ENCODE measurements at places on chromosomes 7 and 10.

DNA sequence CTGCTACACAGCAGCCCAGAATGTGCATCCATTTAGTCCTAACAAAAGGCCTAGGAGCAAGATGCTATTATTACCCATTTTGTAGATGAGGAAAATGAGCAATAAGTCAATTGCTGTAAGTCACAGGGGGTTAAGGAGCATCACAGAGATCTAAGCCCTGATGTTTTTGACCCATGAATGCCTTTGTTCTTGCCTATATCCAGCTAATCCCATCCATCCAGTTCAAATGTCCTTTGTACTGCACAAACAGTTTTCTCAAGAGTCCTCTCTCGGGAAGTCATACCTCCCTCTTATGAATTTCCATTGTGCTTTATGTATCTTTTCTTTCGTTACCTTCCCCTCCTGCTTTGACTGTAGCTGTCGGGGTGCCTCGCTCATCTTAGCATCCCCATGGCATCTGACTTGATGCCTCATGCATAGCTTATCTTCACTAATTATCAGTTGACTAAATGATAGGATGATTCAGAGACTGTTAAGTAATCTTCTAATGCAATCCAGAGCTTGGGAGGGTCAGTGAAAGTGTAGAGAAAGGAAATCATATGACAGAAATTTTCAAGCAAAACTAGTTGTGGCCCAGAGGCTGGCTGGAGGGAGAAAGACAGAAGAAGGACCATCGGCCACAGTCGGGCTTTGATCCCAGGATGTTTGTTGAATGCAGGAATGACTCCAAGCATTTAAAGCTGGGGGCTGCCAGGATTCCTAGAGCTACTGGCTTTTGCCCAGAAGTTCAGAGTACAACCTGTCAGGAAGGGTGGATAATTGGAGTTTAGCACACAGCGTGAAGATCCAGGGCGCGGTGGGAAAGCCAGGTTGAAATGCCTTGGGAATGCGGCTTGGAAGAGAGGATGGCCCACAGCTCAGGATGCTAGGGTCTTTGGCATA lies 23.5 kb downstream of the BLVRA start:
- no peak for DNase-seq

- DNase-seq, result no peak
Measured at GRCh38 chr10:45548068-45548467, 124.5 kb downstream of the ZFAND4 start.

GRCh38 chr10:46560952-46561351 lies 4.5 kb upstream of the GPRIN2 start:
- no peak for DNase-seq

DNA sequence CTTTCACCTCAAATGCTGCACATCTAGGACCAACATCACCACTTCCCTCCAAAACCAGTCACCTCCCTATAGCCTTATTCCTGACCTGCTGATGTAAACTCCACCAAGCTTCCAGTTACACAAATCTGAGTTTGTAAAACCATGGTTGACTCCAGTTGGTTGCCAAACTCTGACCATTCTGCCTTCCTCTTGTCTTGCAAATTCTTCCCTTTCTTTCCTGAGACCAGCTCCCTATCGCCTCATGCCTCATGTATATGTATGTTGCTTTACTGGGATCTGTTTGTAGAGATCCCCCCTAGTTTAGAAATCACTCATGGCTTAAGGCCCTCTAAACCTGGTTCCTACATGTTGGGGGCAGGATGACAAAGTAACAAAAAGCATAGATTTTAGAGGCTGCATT lies 31.3 kb downstream of the PAX2 start:
- no peak for DNase-seq

DNA sequence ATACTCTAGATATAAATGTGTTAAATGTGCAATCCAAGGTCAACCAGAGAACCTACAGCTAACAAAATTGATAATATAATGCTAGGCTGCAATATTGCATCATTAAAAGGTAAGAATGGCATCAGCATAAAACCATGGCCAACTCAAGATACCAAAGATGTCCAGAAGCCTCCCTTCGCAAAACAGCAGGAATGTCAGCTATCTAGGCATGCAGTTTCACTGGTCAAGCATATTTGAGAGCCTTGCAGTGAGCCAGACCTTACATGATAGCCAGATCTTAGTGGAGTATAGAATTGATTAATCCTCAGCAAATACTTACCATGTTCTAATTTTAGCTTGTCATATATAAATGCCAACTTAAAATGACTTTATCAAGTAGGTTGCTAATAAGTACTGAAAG lies 138.8 kb downstream of the ZEB1 start:
- DNase-seq, result no peak

GRCh38 chr7:23017309-23017708 lies 3.4 kb upstream of the HYCC1 start:
- DNase-seq, result no peak

GRCh38 chr10:86786368-86786767 lies 29.9 kb downstream of the BMPR1A start:
- DNase-seq, result no peak

DNA sequence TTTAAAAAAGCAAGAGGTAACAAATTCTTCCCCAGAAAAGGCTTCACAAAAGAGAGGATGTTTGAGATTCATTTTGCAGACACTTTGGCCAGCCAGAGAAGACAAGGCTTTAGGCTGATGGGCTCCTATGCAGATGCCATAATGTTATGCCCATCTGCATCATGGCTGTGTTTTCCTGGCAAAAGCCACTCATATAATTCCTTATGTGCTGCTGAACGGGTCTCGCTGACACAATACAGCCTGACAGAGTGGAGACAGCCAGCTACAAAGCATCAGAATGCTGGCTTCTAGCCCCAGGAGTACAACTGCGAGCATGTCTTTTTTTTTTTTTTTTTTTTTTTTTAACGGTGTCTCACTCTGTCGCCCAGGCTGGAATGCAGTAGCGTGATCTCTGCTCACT lies 1157.4 kb upstream of the AUTS2 start:
- DNase-seq, result no peak

DNA sequence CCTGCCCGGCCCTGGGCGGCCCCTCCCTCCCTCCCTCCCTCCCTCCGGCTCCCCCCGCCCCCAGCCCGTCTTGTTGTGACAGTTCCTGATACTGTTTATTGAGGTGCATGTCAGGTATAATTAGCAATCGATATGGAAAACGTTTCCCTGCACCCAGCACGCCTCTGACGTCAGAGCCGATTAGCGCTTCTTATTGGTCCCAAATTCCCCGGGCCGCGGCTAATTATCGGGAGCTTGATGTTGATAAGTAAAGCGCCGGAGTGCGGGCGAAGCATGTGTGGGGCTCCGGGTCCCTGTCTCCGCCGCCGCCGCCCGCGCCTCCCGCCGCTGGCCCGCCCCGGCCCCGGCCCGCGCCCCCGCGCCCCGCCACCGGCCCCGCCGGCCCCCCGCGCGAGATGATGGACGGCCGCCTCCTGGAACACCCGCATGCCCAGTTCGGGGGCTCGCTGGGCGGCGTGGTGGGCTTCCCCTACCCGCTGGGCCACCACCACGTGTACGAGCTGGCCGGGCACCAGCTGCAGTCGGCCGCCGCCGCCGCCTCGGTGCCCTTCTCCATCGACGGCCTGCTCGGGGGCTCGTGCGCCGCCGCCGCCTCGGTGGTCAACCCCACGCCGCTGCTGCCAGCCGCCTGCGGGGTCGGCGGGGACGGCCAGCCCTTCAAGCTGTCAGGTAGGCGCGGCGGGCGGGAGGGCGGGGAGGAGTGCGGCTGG lies at the start of gene UNCX:
TSS of gene UNCX (plus strand) at position 250 of the 710 bp plus-strand sequence. CDS start at position 396, 146 bp downstream.
- no peak for DNase-seq

DNA sequence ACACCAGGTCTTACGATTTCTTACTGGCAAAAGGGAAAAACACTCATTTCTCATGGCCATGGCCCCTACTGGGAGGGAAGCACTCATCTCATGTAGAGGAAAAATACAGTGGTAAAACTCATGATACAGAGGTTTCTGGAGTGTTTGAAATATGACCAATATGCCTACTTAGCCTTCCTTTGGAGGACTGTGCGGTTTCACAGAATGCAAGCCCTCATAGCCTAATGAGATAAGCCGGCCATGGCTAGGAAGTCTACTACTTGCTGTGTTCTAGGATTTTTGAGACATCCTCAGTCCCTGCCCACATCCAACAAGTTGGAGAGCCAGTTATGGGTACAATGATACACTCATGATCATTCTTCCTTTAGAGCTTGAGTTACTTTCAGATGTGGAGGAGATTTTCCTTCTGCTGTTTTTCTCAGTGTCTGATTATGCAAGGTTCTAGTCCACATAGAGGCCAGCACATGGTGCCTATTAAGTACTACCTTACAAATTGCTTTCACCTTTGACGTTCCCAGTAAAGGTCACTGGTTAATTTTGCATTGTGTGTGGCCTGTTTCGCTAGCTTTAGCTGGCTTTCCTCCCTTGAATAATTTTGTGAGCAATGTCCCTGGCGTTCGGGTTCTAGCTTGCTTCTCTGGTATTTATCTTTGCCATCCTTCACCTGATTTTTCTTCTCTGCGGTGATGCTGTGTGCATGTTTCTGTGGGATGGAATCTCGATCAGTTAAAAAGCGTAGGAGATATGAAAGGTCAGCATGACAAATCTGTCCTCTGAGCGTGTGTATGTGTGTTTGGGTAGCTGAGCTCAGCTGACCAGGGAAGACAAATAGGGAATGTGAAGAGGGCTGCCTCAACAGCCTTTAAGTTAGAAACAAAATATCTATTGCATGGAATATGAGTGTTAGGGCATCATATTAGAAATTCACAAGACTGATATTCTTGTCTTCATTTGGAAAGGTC lies 295.4 kb downstream of the LRMDA start:
- no peak for DNase-seq

GRCh38 chr7:104039363-104039762 lies 49.9 kb upstream of the RELN start:
- DNase-seq, result no peak

GRCh38 chr10:105974803-105975456 lies 1189.6 kb downstream of the SORCS1 start:
- no peak for DNase-seq

GRCh38 chr10:5697342-5697741 lies 12.7 kb downstream of the TASOR2 start:
- no peak for DNase-seq

DNA sequence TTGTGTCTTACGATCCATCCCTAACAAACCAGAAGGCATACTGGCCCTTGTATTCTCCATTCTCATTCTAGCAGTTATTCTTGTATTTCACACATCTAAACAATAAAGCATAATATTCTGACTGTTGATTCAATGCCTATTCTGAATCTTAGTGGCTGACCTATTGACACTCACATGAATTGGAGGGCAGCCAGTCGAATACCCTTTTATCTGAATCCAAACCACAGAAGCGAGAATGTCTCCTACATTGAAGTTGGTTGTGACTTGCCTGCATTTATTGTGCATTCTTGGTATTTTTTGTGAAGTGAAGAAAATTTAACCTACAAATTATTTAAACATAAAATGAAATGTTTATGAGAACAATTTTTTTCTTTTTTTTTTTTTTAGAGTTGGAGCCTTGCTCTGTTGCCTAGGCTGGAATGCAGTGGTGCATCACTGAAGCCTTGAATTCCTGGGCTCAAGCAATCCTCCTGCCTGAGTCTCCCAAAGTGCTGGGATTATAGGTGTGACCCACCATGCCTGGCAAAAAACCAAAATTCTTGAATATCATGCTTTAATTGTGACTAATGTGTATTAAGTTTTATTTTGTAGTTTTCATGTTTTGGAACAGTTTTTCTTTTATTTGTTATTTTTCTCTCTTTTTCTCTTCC lies 22.7 kb downstream of the EXOC4 start:
- DNase-seq, result no peak

DNA sequence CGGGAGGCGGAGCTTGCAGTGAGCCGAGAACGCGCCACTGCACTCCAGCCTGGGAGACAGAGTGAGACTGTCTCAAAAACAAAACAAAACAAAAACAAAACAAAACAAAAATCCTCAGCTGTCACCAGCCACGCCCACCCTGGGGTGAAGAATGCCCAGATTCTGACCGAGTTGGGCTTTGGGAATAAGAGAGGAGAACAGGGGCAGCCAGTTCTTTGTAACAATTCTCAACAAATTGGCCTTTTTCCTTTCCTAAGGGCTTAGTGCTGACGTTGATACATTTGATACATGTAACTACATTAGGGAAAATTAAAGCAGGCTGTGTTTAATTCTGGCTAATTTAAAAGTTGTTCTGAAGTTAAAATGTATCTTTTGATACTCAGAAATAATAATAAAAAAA lies 121.0 kb downstream of the EPC1 start:
- no peak for DNase-seq

GRCh38 chr7:30302656-30303311 lies 18.4 kb downstream of the ZNRF2 start:
- DNase-seq, result no peak

DNA sequence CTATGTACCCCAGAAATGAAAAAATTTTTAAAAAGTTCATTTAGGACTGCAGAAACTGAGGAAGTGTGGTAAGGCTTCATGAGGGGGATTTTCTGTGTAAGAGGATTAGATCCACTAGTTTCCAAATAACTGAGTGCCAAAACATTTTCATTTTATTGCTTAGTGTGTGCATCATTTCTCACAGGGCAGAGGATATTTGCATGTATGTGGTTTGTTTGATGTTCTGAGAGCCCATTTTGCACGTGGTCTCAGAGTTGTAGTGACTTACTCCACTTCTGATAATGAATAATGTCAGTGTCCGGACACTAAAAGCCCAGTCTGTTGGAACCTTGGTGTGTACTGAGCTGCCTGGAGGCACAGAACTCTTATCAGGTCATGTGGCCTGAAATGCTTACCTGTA lies 299.9 kb downstream of the AUTS2 start:
- no peak for DNase-seq

GRCh38 chr7:25852211-25852938 lies 299.6 kb upstream of the NFE2L3 start:
- no peak for DNase-seq

DNA sequence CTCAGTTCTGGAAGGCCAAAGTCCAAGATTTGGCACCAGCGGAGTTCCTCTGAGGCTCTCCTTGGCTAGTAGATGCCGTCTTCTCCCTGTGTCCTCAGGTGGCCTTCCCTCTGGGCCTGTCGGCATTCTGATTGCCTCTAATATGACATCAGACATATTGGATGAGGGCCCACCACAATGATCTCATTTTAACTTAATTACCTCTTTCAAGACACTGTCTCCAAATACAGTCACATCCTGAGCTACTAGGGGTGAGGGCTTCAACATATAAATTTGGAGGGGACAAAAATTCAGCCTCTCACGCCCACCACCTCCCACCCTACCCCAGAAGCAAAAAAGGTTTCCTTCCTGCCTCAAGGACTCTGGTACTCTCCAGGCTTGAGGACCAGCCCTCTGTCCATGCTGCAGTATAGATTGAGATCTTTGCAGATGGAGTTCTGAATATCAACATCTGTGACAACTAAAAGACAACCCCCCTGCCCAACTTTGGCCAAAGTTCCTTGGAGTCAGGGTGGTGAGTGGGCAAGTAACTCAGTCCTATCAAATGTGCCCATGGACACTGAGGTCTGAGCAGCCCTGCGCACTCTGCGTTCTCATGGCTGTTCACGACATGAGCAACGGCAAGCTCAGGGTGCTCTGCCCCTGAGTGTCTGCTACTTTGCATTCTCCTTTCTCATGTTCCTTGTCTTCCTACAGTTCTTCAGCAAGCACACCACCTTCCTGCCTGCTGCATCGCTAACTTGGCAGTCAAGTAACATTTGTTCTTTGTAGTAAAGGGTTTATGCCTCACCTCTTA lies 11.5 kb downstream of the TMEM176B start:
- DNase-seq, result no peak

GRCh38 chr7:23472956-23473843 lies 2.9 kb upstream of the IGF2BP3 start:
- no peak for DNase-seq

GRCh38 chr10:122655524-122656307 lies 43.9 kb downstream of the C10orf120 start:
- DNase-seq, result no peak

- DNase-seq, result no peak
Measured at GRCh38 chr10:19888061-19888660, 71.9 kb downstream of the PLXDC2 start.

- no peak for DNase-seq
Measured at GRCh38 chr10:79266084-79266483, 81.2 kb upstream of the PPIF start.

All from activated T-cell treated with anti-CD3 and anti-CD28 coated beads for 4 hours (primary cell).